Fibroblast of villous mesenchyme (primary cell): ENCODE measurements at places on chromosomes 4 and X. TPM values are rescaled to one million over a fixed set of nuclear protein-coding genes. Genes with fewer than 3 reads are reported as not detected.
A peak's percentile ranks its signal among the peaks of the same experiment; 100 is the strongest.

DNA sequence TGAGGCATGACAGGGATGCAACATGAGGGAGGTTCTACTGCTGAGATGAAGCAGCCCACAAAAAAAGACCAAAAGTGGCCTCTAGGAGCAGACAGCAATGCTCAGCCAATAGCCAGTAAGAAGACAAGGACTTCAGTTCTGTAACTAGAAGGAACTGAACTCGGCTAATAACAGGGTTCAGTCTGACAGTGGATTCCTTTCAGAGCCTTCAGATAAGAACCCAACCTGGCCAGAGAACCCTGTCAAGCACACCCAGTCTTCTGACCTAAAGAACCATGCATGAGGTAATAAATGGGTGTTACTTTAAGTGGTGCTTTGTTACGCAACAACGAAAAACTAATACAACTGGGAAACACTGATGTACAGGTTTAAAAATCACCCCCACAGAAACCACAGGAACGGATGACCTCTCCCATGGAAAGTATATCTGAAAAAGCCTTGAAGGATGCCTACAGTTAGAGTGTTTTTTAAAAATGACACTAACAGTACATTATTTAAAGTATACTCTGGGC is 94.6 kb downstream of the PAPSS1 start:
- no peak for DNase-seq

DNA sequence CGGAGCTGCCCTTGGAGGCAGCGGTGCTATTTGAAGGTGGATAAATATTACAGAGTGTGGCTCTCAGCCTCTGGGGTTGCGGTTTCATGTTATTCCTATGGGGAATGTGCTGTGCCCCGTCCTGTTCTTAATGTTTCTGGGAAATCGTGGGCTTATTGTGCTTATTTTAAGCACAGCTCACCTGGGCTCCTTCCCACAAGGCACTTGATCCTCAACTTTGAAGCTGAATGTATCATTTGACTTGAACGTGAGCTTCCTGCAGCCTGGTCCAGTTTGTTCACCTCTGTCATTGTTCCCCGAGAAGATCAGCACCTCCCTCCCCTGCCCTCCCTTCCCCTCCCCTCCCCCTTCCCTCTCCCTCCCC is 3.9 kb downstream of the SORCS2 start:
- no peak for DNase-seq

Gene TXK
- total RNA-seq = 0.64 and 0.86 TPM in 2 replicates

GRCh38 chr4:161206528-161207080 is 957.2 kb downstream of the FSTL5 start:
- no peak for DNase-seq

DNA sequence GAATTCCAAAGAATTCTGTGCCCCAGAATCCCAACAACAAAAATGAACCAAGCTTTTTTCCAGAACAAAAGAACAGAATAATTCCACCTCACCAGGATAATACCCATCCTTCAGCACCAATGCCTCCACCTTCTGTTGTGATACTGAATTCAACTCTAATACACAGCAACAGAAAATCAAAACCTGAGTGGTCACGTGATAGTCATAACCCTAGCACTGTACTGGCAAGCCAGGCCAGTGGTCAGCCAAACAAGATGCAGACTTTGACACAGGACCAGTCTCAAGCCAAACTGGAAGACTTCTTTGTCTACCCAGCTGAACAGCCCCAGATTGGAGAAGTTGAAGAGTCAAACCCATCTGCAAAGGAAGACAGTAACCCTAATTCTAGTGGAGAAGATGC is 161.6 kb downstream of the AFF2 start:
- DNase-seq = no peak

Gene MAGIX
- total RNA-seq = 1.9 and 2.2 TPM in 2 replicates

GRCh38 chr4:14168919-14169318 is 541.4 kb upstream of the BOD1L1 start:
- peak; percentile 60 for DNase-seq

GRCh38 chrX:54049801-54050200 is 5.5 kb upstream of the PHF8 start:
- DNase-seq = no peak

DNA sequence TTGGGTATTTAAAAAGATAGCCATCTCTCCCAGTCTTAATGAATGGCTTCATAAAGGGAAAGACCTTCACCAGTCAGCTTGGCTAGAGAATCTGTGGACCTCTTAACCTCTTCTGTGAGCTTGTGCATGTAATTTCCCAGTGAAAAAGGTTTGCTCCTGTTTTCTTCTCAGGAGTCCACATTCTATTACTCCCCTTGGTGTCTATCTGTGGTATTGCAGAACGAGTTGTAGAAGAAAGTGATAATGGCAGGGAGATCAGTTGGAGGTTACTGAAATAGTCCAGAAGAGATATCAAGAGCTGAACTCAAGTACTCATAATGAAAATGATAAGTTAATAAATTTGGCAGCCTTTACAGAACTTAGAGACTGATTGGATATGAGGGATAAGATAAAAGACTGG is 16.5 kb upstream of the VAMP7 start:
- DNase-seq = no peak

Gene RAB33B
- total RNA-seq = 11.3 and 14.7 TPM in 2 replicates

DNA sequence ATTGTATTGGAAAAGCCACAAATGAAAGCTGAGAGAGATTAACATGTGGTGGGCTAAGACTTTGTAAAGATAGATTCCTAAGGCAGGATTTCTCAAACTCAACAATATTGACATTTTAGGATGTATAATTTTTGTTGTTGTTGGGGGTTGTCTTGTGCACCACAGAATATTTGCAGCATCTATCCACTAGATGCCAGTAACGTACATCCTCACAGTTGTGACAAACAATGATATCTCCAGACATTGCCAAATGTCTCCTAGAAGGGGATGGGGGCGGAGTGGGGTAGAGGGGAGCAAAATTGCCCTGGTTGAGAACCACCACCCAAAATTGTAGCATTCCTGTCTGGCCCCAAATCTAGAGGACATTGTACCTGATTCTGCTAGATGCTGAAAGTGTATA is 14.7 kb upstream of the CBR4 start:
- DNase-seq = peak; percentile 60

- DNase-seq = no peak
Observed at GRCh38 chr4:184328022-184328736, 110.5 kb upstream of the ENPP6 start.

- DNase-seq = no peak
Observed at GRCh38 chr4:7775396-7775795, 164.3 kb downstream of the AFAP1 start.

GRCh38 chr4:91325495-91325894 is 978.3 kb upstream of the GRID2 start:
- no peak for DNase-seq

- DNase-seq = no peak
Observed at GRCh38 chr4:21991562-21991961, 43.0 kb upstream of the KCNIP4 start.

Gene TIGD2
- total RNA-seq = 12.2 and 12.5 TPM in 2 replicates

GRCh38 chrX:154058214-154058997 is 38.7 kb upstream of the IRAK1 start:
- DNase-seq = no peak

- DNase-seq = no peak
Observed at GRCh38 chr4:166628454-166628853, 605.8 kb downstream of the SPOCK3 start.

GRCh38 chr4:86358257-86358656 is 1.6 kb downstream of the MAPK10 start:
- DNase-seq = peak; percentile 68

GRCh38 chrX:78105944-78106650 is 2.0 kb downstream of the PGK1 start:
- no peak for DNase-seq

Gene PDCL2
- total RNA-seq = not detected in 2 replicates

DNA sequence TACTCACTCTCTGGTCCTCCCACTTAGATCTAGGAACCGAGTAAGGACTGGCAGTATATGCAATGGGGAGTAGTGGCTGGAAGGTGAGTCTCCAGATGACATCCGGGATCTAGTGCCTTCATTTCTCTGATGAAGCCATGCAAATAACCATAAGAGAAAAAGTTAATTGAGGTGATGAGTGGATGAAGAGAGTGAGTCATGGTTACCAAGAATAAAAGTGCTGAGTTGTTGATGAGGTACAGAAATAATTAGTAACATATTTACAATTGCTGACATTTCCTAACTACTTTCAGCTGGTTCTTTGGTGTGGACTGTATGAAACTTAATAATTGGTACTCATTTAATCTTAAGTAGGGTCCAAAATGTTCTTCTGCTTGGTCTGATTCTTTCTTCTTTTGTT is 146.7 kb upstream of the PITX2 start:
- DNase-seq = no peak

- DNase-seq = peak; percentile 97
Observed at GRCh38 chr4:155906554-155907247, 3.2 kb downstream of the TDO2 start.

Gene CD40LG
- not detected in 2 replicates for total RNA-seq

- peak; percentile 14 for DNase-seq
Observed at GRCh38 chrX:8083286-8083685, 87.8 kb downstream of the VCX2 start.

DNA sequence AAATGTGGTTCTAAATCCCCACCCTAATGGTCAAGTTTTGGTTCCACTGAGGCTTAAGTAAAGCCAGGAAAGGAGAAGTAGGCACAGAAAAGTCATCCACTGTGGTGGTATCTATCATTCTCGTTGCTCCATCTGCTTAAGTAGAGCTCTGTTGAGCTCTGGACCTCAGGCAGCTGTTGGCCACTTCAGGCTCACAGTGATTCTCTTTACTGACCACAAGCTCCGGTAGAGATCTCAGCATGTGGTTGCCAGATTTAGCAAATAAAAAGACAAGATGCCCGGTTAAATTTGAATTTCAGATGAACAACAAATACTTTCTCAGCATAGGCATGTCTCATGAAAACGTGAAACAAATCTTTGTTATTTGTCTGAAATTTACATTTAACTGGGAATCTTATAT is 132.3 kb upstream of the PTCHD1 start:
- DNase-seq = no peak

Gene GSX2
- under 0.01 TPM in 1 of 2 replicates, not detected in the other for total RNA-seq

DNA sequence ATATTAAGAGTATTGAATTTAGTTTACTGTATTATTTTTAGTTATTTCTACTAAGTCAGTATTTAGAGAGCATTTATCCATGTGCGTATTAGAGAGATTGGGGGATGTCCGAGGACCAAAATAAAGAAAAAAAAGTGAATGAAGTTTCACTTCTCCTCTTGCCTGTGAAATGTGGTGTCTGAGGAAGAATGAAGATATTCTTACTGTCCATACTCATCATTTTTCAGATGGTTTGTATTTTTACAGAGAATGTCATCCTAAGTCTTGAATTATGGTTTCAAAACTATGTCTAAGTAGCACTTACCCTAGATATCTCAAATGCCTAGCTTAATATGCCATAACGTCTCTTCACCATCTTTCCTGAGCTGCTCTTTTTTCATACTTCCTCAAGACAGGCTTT is 854.3 kb downstream of the C4orf33 start:
- no peak for DNase-seq

GRCh38 chr4:25810461-25811373 is 52.1 kb downstream of the SEL1L3 start:
- DNase-seq = no peak

DNA sequence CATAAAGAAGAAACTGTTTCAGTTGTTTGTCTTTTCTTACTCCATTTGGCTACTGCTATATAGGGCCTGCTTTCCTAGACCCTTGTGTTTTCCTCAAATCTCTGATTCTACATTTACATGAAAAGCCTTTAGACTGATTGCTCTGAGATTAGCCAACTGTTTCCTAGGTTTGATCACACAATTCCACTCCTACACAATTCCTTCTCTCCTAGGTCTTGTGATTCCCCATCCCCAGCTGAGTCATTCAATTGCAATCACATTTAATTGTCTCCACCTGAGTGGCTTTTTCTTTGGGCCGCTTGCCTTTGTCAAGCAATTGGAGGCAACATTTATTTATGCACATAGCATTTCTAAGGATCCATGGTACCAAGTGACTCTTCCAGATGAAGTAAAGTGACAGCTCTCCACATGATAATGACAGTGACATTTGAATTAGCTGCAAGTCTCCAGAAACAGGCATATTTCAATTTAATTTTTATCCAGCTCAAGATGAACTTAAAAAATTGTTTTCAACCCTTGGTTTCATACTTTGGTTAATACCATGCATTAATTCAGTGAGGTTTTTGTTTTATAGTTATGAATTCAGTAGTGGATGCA is 35.8 kb downstream of the ATXN3L start:
- DNase-seq = peak; percentile 68

DNA sequence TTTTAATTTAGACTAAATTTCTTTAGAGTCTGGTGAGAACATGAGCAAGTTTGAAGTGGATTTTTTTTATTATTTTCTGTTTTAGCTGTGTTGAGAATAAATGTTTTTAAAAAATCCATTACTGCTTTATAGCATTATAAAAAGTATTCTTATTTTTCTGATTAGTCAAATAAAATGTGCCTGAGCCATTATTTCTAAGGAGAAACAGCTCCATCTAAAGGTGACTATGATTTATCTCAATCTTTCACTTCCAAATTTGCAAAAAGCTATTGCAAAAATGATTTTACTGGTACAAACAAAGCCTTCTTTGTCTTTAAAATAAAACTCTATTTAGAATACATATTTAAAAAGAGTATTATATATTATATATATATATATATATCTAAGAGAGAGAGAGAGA is 959.2 kb downstream of the FAM133A start:
- no peak for DNase-seq

DNA sequence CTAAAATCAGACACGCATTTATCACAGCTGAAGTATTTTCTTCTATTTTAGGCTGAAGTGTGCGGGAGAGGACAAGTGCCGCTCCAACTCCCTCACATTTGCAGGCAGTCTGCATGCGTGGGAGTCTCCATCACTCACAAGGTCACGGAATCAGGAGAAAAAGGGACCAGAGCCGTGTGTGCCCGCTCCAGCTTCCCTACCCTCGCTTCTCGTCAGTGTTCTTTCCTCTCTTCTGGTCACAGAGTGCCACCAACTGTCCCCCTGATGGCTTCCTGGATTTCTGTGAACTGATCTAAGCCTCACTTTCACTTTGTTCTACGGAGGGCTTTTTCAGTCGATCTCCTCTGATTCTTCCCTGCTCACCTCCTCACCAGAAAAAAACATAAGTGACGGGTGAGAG is 407.4 kb upstream of the AADAT start:
- DNase-seq = peak; percentile 7

Gene RTL5
- total RNA-seq = 1.3 and 2.2 TPM in 2 replicates

- no peak for DNase-seq
Observed at GRCh38 chr4:92339676-92340075, 35.9 kb downstream of the GRID2 start.

DNA sequence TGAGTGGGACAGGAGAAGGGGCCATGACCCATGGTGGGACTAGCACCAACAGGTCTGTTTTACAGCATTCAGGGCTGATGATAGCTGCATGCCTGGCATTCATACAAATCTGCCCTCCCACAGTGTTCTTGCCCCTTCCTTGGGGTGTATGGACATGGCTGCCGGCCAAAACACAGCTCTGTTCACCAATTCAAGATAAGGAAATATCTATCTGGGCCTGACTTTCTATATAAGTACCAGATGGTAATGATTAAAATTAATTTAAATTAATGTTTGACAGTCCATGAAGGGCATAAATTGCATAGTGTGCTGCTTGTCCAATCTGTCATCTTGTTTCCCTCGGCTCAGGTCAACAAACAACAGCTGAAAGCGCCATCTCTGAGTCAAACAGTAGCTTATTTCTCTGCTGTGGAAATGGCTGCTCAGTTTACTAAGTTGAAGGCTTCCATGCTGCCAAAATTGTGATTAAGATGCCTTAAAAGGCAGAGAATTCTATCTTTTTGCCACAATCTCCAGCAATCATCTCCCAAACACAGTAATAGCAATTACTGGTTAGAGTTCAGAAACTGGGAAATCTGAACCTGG is 67.0 kb upstream of the TSPAN7 start:
- DNase-seq = no peak

Gene RIBC1
- 0.32 and 0.43 TPM in 2 replicates for total RNA-seq

- DNase-seq = no peak
Observed at GRCh38 chr4:167854881-167855280, 237.5 kb upstream of the ANXA10 start.

Gene PAGE2B
- not detected in 2 replicates for total RNA-seq

GRCh38 chrX:7372825-7373525 is 225.0 kb upstream of the PUDP start:
- peak; percentile 82 for DNase-seq
